Fibroblast of upper back skin (primary cell): ENCODE measurements at places on chromosomes 5 and 9.

- peak; percentile 61 for DNase-seq
Measured at GRCh38 chr5:142246258-142246657, 78.6 kb downstream of the SPRY4 start.

- DNase-seq: peak; percentile 65
Measured at GRCh38 chr9:111949919-111950318, 53.3 kb downstream of the UGCG start.

- no peak for DNase-seq
Measured at GRCh38 chr5:116838011-116838536, 263.5 kb upstream of the SEMA6A start.

DNA sequence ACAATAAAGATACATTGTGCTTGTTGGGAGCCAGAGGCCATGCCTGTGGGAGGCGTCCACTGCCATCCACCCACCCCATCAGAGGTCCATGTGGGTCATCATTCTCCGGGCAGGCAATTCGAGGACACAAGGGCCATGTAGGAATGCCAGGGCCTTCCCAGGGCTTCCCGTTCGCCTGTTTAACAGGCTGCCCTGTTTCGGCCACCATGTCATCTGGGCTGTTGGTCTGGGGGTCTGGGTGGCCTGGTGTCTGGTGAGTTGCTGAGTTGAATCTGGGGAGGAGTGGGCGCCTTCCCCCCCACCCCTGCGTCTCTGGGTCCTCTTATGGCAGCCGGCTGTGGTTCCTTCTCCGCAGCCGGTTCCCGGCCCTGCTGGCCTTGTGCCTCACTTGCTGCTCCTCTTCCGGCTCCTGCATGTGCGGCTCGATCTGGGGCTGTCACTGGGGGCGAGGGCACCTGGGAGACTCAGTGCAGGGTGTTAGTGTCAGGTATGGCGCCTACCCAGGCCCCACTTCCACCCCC lies 117.4 kb downstream of the WNK2 start:
- no peak for DNase-seq

DNA sequence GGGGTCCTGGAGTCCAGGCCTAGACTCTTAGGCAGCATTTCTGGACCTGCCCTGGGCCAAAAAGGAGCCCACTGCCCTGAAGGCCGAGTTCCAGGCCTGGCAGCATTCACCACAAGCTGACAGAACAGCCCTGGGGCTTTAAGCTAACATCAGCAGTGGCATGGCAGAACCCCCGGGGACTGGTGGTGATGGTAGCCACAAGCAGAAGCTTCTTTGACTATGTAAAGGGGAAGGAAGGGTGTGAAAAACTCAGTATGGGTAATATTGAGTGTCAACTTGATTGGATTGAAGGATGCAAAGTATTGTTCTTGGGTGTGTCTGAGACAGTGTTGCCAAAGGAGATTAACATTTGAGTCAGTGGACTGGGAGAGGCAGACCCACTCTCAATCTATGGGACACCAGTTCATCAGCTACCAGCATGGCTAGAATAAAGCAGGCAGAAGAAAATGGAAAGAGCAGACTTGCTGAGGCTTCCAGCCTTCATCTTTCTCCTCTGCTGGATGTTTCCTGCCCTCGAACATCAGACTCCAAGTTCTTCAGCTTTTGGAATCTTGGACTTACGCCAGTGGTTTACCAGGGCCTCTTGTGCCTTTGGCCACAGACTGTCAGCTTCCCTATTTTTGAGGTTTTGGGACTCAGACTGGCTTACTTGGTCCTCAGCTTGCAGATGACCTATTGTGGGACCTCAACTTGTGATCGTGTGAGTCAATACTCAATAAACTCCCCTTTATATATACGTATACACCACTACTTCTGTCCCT lies 661.0 kb upstream of the C9orf72 start:
- DNase-seq: peak; percentile 66

DNA sequence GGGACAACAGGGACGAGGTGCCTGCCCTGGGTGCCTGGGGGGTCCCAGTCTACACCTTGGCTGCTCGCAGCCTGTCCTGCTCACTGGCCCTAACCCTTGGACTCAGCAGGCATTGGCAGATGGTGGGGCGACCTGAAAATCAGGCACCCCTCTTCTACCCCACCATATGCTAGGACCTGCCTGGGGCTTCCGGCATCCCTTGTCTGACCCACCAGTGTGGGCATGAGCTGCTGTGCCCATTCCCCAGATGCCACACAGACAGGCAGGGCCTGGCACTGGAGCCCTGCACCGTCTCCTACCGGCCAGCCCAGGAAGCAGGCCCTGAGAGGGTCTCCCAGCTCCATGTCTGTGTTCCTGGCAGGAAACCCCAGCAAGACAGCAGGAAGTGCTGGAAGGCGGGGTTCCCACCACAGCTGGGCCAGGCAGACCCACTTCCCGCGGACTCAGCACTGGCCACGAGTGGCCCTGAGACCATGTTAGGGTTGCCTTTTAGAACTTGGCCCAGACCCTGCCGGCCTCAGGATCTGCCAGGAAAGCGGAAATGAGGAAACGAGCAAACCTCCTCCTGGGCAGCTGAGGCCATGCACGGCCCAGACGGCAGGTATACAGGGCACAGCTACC lies 3.1 kb downstream of the NINJ1 start:
- DNase-seq: no peak

- DNase-seq: no peak
Measured at GRCh38 chr9:114372921-114373448, 14.8 kb downstream of the AKNA start.

GRCh38 chr9:99114846-99115500 lies 10.1 kb downstream of the TGFBR1 start:
- DNase-seq: no peak

GRCh38 chr5:35285435-35285834 lies 55.1 kb upstream of the PRLR start:
- no peak for DNase-seq

DNA sequence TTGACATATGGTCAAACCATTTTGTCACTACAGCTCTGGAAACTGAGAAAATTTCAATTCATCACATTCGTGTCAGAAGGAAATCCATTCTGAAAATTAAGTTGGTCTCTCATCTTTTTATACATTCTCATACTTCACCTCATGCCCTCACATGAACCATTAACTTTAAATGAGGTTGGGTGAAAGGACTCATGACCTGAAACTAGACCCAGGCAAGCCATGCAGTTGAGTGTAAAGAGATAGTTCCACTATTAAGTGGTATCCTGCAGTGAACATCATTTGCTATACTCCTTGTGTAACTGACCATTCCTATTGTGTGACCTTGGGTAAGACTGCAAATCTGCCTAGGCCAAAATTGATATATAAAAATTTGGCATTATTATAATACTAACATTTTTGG lies 299.6 kb upstream of the GRIN3A start:
- no peak for DNase-seq

GRCh38 chr5:173557123-173557903 lies 59.1 kb downstream of the BOD1 start:
- DNase-seq: no peak

DNA sequence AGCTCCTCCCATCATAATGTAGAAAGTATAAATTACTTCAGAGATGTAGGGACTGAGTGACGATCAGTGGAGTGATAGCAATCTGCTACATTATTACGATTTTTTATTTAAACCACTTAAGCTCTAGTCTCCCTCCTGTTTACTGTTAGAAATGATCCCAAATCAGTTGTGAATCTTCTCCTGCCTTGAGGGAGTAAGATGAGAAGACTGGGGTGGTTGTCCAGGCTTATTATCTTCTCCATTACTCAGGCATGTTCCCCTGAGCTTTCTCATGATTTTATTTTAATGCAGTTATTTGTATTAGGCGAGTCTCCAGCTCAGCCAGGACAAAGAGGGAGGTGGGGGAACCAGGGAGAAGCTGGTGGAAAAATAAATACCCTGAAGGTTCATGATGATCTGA lies 48.2 kb upstream of the CTNNA1 start:
- peak; percentile 18 for DNase-seq

DNA sequence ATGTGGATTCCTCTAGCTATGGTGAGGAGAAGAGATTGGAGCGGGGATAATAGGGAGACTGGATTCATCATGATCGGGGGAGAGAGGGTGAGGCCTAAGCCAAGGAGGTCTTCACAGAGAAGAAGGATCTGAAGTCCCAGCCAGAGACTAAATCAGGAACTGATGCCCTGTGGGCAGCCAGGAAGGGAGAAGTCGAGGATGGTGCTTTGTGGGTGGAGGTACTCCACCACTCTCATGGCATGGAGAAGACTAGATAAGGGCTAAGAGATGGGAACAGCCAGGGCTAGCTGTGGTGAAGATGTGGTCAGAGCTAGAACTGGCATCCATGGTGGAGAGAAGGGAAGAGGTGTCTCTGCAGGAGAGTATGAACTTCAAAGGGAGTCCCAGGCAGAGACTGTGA lies 3.0 kb upstream of the RGS14 start:
- DNase-seq: no peak

DNA sequence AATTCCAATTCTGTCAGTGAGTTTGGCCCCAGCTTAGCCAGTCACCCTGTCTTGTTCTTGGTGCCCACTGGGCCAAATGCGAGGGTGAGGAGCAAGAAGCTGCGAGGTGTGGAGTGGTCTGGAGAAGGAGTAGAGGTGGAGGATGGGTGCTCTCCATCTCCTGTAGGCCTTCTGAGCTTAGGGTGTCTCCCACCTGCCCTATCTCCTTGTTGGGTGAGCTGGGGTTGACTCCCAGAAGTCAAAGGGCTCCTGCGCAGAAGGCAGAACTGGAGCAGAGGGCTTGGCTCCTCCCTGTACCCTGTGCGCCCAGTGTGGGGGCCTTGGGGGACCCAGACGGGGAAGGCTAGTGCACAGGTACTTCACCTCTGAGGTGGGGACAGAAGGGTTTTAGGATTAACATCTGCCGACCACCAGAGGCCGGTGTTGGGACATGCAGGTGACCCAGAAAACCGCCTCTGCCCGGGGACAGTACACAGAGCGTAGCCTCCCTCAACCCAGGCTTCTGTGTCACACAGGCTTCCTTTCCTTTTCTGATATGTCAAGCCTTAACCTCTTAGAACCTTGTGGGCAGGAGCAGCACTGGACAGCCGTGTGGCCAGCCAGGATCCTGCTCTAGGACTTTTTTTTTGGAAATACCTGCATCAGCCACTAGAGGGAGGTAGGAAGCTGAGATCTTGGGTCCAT lies 16.9 kb downstream of the IL5 start:
- DNase-seq: peak; percentile 50

DNA sequence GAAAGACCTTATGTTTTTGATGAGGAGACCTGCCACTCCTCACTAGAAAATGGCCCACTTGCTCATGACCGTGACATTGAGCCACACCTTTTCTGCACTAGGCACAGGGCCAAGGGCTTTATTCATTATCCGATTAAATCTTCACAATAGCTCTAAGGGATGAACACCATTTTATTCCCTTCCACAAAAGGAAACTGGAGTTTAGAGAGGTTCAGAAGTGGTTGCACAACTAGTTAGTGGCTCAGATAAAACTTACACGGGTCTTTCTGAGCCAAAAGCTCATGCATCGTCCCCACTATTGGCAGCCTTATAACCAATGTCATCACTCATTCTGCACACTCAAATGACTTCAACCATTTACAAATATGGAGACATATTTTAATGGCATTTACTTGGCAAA lies 39.4 kb downstream of the SUSD1 start:
- DNase-seq: no peak
